ENCODE measurements at places on chromosomes 2 and 18.

GRCh38 chr18:3046216-3046808 lies 33.4 kb upstream of the LPIN2 start:
- no peak for DNase-seq

DNA sequence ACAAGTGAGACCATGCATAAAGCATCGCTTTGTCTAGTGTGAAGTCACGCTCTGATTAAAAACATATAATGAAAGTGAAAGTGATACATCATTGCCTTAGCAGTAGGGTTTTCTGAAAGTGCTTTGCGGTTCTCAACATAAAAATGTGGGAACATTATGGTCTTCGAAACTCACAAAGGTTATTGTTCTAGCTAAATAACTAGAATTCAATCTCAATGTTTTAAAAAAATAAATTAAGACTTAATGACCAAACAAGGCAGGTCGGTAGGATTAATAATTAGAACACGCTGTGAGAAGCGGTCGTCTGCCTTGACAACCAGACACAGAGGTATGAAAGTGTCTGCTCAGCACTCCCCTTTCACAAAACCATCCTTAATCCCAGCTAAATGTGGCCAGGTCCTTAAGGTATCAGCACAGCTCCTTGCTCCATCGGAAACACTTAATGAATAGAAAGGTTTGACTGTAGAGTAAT lies 42.2 kb downstream of the KLHL14 start:
- DNase-seq = no peak

DNA sequence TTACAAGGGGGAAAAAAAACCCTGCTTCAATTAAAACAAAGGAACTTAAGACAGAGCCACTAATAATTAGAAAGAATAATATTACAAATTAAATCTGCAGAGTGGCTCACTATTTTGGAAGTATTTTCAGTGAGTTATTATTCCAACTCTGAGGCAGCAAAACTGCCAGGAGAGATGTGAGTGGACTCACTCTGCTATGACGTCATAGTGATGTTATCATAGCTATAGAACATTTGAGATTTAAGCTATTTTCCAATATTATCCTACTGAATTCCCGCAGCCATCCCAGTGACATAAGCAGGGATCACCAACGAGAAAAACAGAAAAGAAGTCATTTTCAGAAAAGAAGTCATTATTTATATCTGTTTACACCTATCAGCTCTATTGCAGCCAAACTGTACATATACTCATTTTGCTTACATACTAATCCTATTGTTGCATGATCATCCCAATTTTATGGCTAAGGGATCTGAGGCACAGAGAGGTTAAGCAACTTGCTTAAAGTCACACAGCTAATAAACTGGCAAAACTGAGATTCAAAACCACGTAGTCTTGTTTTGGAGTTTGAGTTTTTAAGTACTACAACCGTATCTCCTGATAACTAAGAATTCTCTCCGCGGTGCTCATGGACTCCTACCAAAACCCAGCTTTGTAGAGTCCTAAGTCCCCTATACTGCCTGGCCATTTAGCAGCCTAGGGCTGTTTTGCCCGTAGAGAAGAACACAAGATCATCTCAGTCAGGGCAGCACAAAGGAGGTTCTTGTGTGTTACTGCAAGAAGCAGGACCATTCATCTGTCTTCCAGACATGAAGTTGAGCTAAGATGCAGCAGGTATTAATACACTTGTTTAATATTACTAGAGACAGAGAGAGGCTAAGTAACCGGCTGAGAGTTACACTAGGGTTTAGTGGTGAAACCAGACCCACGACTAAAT lies 299.8 kb downstream of the TCF4 start:
- no peak for DNase-seq

DNA sequence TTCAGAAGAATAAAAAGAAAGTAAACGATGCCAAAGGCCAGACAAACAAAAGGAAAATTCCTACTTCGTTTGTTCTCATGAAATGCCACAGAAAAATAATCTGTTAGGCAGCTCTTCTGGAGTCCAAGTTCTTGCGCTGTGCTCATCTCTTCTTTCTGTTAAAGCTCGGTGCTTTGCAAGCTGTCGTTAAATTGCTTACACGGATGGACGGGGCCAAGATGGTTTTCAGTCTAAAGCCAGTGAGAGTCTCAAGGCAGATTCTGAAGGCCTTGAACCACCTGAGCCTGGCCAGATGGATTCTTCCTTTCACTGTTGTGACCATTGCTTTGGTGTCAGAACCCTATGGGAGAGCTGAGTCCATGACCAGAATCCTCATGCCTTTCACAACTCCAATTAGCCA lies 97.6 kb upstream of the RMDN2 start:
- DNase-seq = no peak

DNA sequence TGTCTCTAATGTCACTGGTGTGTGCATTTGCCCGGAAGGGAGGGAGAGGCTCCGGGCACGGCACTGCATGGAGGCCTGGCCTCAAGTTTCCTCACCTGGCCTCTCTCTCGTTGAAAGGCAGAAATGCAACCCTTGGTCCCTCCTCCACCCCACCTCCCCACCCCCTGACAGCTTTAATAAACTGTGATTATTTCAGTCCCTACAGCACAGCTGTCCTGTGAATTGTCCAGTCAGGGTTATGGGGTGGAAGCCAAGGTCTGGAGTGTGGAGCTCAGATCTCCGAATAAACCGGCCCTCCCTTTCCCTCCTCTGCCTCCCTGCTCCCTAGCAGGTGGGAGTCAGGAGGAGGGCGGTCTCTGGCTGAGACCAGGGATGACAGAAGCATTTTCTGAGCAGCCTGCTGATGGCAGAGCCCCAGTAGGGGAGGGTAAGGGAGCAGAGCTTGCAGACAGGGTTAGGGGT lies 199.2 kb upstream of the SMAD2 start:
- DNase-seq = no peak

- no peak for DNase-seq
Measured at GRCh38 chr2:44186810-44187209, 18.1 kb downstream of the PPM1B start.

- peak; percentile 7 for DNase-seq
Measured at GRCh38 chr2:153770359-153770991, 101.2 kb upstream of the GALNT13 start.

GRCh38 chr2:199458806-199459285 lies 1.1 kb upstream of the SATB2 start:
- no peak for DNase-seq

- no peak for DNase-seq
Measured at GRCh38 chr2:110116033-110116710, 550 bp upstream of the MALL start.

DNA sequence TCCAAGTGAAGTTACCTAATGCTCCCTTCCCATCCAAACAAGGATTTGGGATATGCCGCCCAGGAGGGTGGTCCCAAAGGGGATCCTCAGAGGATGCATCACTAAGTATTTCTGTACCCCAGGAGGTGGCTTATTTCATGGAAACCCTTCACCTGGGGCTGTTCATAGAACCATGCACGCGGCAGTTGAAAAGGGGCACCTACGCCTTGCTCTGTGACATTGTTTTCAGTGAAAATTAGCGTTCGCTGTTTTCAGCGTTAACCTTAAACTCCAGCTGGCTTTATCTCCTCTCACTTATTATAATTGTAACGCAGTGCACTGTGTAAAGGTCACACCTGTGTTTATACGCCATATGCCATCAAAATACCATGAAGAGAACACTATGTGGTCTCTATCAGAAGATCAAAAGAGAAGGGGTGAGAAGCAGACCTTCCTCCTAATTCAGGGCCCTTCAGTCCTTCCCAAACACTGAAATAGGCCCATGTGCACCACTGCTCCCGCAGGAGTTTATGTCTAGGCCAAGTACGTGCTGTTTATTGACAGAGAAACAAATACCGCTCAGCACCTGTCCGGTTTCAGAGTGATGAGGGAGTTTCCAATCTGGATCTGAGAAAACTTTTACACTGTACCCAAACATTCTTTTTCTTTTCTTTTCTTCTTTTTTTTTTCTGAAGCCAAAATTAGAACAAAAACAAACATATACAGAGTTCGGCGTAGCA lies 162.1 kb downstream of the BCL2 start:
- no peak for DNase-seq

- no peak for DNase-seq
Measured at GRCh38 chr2:15811367-15811766, 129.0 kb upstream of the MYCN start.

All from caudate nucleus (tissue), 63 donors.